Stimulated activated CD8-positive, alpha-beta memory T cell treated with anti-CD3 and anti-CD28 coated beads, Interleukin-2, amount 100 ng/mL, for 1 hour (primary cell): ENCODE measurements at places on chromosomes 4 and X.

- no peak for DNase-seq
Observed at GRCh38 chr4:117479673-117480072, 394.3 kb upstream of the TRAM1L1 start.

- no peak for DNase-seq
Observed at GRCh38 chr4:5200513-5200912, 149.2 kb downstream of the STK32B start.

- DNase-seq, result no peak
Observed at GRCh38 chrX:47390780-47391179, 20.4 kb downstream of the ZNF157 start.

DNA sequence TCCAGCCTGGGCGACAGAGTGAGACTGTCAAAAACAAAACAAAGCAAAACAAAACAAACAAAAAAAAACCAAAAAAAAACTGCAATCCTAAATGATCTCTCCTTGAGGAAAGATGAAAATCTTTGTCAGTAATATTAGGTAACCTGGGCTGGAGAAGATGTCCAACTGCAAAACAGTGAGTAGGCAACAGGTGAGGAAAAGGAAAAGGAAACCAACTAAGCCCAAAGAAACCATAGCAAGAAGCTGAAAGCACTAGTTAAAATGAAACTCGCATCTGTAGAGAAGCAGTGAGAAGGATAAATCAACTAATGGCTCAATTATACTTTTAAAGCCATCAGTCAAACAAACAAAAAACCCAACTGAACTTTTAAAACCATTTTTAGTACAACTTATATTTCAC is 54.2 kb downstream of the ENOX2 start:
- no peak for DNase-seq

GRCh38 chrX:12843668-12844279 is 23.1 kb upstream of the TLR7 start:
- no peak for DNase-seq

- no peak for DNase-seq
Observed at GRCh38 chr4:169033660-169034059, 23.6 kb upstream of the CBR4 start.

- no peak for DNase-seq
Observed at GRCh38 chrX:48883729-48884128, 13.8 kb downstream of the TIMM17B start.

GRCh38 chrX:8629871-8630270 is 102.1 kb downstream of the ANOS1 start:
- no peak for DNase-seq

- no peak for DNase-seq
Observed at GRCh38 chr4:21830272-21830671, 118.3 kb downstream of the KCNIP4 start.

DNA sequence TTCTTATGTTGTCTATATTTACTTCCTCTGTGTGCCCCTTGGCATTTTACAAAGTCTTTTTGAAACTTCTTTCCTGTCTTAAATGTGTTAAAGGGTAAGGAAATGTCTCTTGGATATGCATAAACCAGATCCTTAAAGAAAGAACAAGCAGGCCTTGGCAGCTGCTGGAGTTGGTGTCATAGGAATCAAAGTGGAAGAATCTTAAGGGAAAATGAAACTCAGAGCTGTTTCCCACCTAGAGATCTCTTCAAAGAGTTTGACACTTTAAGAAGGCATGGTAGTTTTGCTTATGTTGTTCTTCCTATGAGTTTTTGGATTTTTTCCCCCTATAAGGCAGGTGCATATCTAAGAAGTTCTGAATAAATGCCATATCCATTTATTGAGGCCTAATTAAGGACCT is 37.0 kb upstream of the CWH43 start:
- DNase-seq, result no peak

- no peak for DNase-seq
Observed at GRCh38 chrX:123475068-123475724, 257.7 kb downstream of the THOC2 start.

- DNase-seq, result no peak
Observed at GRCh38 chrX:12906046-12906761, at the start of gene TLR8. Gene TLR8, plus strand, starts transcription at chrX:12906620. Its CDS starts 87 bp downstream, at chrX:12906707.

DNA sequence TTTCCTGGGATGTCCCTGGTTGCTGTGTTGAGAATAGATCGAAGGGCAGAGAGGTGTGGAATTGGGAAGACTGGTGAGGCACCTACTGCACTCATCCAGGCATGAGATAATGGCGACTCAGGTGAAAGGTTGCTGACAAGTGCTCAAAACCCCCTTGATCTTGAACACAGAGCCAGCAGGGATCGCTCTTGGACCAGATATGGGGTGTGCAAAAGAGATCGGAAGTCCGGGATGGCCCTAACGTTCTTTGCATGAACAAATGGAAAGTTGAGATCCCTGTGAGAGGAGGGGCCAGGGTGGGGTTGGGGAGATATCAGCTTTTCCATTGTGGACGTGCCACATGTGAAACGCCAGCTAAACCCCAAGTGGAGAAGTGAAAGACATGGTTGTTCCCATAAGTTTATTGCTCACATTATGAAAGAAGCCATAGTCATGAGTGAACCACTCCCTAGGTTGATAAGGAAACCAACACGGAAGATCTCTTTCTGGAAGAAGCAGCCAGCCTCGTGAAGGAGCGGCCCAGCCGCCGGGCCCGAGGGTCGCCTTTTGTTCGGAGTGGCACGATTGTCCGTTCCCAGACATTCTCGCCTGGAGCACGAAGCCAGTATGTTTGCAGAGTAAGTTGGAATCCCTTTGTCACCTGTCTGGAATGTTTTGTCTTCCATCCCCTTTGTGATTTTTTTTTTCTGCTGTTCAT is 22.6 kb upstream of the CLCN4 start:
- no peak for DNase-seq

DNA sequence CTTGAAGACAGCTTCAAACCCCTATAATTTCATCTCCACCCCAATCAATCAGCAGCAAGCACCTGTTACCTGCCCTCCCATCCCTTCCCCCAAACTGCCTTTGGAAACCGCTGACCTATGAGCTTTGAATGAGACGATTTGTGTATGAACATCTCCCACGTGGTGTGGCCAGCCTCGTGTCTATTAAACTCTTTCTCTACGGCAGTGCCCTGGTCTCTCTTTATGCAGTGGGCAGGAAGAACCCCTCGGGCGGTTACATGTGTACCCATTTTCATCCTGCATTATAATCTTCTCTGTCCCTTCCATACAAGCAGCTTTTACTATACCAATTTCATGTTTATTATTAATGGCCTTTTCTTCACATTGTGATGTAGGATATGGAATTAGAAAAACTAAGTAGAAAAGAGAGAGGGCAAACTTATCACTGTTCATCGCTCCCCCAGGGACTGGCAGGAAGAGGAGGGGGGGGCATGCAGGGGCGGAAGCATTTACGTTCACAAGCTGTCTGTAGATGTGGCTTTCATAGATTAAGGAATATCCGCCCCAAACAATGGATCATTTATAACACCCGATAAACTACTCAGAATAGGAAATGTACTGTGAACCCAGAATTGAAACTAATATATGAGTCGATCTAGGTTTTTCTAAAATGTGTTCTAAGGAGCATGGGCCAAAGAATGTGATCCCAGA is 95.5 kb upstream of the ZNF518B start:
- DNase-seq, result no peak

GRCh38 chrX:52280812-52281211 is 88.0 kb upstream of the XAGE2 start:
- DNase-seq, result no peak

DNA sequence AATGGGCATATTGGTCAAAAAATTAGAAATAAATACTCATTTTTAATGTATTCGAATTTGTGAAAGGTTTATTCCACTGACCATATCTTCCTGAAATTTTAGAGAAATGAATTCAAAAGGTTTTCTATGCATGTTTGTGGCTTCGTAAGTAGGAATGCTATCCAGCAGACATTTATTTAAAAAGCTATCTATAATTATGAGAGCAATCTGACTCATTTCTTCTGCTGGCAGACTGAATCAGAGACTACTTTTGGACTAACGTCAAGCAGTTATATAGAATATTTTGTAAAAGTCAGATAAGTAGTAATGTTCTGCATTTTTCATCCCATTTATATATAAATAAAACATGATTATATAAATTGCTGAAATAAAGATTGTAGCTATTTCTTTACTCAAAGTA is 125.0 kb downstream of the SPCS3 start:
- DNase-seq, result no peak

DNA sequence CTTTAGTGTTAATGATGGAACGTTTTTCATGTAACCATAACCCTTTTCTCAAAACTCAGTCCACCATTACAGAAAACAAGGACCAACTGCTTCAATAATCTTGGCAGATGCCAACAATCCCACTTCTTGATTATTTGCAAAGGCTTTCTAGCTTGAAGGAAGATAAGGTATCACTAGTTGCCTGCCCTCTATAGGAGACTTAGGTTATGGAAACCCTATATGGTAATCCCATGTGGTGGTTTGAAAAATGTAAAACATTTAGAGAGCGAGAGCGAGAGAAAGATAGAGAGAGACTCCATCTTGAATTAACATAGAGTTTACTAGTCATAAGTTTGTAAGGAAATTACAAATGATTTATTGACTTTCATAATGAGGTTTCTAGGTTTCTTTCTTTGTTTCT is 1627.5 kb upstream of the TENM3 start:
- DNase-seq, result no peak

GRCh38 chr4:7651461-7651921 is 216.8 kb upstream of the PSAPL1 start:
- no peak for DNase-seq

GRCh38 chr4:76198411-76199237 is 15.0 kb downstream of the SCARB2 start:
- DNase-seq, result no peak

DNA sequence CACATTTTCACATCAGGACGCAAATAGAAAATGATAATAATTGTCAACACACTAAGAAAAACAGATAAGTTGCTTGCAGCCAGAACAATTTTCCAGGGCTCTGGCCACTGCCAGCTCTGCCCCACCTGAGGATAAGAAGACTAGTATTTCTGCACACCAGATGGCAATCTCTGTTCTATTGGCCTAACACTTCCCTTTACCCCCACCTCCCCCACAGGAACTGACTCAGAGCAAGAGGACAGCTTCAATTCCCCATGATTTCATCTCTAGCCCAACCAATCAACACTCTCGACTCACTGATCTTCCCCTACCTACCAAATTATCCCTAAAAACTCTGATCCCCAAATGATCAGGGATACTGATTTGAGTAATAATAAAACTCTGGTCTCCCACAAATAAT is 164.0 kb downstream of the SMARCA1 start:
- no peak for DNase-seq
